ENCODE measurements at places on chromosomes 2 and 18.

DNA sequence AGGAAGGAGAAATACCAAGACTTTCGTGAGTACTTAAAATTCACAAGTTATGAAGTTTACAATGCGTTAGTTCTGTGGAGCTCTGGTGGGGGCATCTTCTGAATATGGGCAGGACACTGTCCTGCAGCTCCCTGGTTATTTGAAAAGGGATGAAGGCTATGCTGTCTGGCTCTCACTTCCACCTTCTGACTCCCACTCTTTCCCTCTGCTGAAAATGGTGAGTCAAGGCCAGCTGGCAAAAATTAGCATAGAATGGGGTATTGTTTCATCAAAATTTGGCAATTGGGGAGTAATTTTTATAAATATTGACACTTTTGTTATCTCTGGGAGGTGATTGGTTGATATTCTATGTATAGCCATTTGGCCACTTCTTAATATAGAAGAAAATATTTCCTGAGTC lies 177.4 kb downstream of the PARD3B start:
- DNase-seq: no peak

- DNase-seq: peak; percentile 73
Measured at GRCh38 chr2:177332026-177332991, 60.3 kb upstream of the AGPS start.

- DNase-seq: no peak
Measured at GRCh38 chr18:40812981-40813515, 1142.0 kb upstream of the PIK3C3 start.

DNA sequence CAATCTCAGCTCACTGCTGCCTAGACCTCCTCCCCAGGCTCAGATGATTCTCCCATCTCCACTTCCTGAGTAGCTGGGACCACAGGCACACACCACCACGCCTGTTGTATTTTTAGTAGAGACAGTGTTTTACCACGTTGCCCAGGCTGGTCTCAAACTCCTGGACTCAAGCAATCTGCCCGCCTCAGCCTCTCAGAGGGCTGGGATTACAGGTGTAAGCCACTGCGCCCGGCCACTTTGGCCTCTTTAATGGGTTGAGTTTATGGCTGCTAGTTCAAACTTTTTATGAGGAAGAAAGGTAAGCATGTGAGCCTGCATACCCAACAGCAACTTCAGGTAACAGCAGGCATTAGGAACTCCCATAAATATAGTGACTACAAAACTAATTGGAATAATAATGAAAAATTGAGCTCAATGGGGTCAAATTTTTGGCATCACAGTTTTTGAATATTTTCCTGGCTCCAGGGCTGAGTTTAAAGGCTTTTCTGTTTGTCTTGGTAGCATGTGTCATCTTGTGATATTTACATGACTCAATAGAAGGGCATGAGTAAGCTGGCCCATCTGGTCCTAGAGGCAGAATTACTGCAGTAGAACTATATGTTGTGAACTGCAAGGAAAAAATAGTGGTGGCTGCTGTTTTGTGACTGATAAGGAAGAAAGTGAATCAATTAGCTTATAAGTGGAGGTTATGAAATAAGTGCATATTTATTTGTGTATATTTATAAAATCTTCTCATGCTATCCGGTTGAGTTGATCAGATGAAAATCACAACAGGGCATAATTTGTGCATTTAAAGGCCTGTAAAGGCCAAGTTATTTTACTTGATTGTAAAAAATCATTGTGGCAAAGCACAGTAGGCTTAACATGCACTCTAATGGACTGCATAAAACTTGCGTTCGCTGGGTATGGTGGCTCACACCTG lies 24.8 kb downstream of the GALM start:
- DNase-seq: no peak

- no peak for DNase-seq
Measured at GRCh38 chr2:95267458-95268210, 6.6 kb upstream of the PROM2 start.

- DNase-seq: peak; percentile 70
Measured at GRCh38 chr2:85888020-85888683, 638 bp downstream of the ST3GAL5 start.

DNA sequence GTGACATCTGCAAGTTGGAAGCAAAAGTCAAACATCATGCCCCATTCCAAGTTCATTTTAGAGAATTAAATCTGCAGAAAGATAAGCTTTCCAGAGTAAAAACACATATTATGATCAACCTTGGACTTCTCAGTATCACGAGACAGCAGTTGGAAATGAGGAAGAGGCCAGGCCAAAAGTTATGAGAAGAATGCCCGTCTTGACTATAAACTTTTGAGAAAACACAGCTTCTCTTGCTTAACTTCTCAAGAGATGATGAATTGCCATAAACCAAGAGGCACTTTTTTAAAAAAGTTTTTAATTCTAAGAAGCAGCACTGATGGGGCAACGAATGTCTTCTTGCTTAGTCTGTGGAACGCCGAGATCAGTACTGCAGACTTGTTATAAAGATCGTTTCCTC lies 52.6 kb upstream of the NFU1 start:
- no peak for DNase-seq

DNA sequence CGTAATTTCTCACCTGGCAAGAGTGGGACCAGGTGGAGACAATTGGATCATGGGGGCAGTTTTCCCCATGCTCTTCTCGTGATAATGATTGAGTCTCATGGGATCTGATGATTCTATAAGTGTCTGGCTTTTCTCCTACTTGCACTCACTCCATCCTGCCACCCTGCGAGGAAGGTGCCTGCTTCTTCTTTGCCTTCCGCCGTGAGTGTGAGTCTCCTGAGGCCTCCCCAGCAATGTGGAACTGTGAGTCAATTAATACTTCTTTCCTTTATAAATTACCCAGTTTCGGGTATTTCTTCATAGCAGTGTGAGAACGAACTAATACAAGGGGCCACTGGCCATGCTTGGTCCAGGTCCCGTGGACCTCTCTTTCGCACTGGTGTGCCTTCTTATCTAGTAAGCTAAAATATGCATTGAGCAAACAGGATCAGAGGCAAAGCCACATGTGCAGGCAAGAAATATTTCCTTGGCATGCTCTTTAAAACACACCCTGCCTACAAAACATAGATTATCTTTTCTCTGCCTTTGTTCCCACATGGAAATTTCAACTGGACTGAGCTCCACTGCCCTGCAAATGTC lies 821.1 kb downstream of the TRIB2 start:
- DNase-seq: no peak

- DNase-seq: peak; percentile 80
Measured at GRCh38 chr2:14944562-14945346, 312.2 kb downstream of the LRATD1 start.

GRCh38 chr18:79546781-79547272 lies 132.8 kb upstream of the CTDP1 start:
- DNase-seq: peak; percentile 28

- peak; percentile 33 for DNase-seq
Measured at GRCh38 chr18:79582978-79583377, 96.6 kb upstream of the CTDP1 start.

DNA sequence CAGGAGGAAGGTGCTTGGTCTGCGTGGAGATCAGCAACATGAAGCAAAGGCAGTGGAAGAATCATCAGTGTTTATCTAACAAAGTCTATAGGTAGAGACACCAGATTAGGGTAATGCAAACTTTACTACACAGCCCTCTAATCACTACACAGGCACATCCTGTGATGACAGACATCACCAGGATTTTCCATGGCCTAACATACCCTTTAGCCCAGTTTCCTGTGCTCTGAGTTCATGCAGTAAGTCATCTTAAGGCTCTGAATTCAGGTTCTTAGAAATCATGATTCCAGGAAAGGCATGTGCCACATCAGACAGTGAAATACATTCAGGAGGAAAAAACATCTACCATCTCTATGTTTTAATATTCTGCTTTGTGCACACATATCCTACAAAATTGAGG lies 708.5 kb upstream of the SLC8A1 start:
- DNase-seq: no peak

GRCh38 chr2:1846046-1847015 lies 102.0 kb upstream of the PXDN start:
- no peak for DNase-seq

DNA sequence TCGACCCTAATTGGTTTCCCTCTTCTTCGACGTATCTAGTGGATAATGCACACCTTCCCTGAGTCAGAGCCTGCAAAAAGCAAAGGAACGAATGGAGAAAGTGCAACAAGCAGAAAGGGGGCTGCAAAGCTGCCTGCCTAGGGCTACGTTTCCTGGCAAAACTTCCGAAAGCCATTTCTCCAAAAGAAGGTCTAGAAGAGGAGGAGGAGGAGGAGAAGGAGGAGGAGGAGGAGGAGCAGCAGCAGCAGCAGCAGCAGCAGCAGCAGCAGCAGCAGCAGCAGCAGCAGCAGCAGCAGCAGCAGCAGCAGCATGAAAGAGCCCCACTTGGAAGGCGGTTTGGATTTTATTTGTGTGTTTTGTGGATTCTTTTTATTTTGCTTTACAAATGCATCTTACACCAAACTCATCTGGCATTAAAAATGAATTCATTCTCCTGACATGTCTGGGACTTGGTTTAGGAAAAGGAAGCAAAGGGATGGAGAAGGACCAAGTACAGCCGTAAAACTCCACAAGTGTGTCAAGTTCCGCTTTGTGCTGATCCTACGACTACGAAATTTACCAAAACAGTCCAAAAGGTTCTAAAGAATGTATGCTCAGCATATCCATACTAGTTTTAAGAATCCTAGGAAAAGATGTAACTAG lies 2.0 kb downstream of the TCF4 start:
- DNase-seq: peak; percentile 66

DNA sequence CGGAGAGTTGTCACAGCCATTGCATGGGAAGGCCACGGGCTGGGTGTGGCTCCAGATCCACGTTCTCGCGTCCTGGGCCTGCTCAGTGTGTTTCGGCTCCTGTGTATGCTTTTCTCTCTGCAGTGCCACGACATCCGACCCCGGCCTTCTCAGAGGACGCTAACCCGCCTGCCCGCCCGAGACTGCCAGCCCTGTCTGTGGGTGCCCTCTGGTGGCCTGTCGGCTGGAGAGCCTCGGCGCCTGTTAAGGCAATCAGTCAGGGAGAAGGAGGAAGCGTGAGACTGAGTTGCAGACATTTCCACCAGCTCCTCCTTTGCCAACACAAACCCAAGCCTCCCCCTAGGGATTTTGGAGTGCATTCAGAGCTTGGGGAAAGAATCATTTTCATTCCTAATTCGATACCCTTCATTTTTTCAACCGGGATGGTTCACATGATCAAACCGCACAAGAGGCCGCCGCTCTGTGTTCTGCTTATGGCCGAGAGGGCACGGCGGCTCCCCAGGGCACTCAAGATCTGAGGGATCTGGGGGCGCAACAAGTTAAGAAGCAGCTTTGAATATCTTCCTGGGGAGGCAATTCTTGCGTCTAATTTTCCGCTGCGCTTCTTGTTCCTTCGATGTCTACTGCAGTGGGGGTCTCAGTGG lies 37.5 kb upstream of the ZBTB7C start:
- DNase-seq: peak; percentile 97

Measured in endodermal cell (in vitro differentiated cells).